Stimulated activated CD8-positive, alpha-beta memory T cell treated with anti-CD3 and anti-CD28 coated beads, Interleukin-4, amount 100 ng/mL, for 4 hours (primary cell): ENCODE measurements at places on chromosomes 6 and 20.

DNA sequence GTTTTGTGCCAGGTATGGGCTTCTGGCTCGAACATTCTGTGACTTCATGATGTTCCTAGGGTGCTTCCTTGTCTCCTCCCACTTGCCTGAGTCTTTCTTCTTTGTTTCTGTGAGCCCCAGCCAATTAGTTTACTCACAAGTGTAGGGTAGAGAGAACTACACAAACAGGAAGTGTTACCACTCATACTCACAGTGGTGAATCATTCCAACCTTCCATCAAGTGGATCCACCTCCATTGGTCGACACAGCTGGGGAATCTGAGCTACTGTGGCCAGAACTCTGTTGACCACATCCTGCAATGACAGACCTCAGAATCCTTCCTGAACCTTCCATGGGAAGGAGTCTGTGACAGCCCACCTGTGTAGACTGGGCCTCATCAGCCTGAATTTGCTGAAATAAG lies 76.8 kb downstream of the UNC5CL start:
- no peak for DNase-seq

DNA sequence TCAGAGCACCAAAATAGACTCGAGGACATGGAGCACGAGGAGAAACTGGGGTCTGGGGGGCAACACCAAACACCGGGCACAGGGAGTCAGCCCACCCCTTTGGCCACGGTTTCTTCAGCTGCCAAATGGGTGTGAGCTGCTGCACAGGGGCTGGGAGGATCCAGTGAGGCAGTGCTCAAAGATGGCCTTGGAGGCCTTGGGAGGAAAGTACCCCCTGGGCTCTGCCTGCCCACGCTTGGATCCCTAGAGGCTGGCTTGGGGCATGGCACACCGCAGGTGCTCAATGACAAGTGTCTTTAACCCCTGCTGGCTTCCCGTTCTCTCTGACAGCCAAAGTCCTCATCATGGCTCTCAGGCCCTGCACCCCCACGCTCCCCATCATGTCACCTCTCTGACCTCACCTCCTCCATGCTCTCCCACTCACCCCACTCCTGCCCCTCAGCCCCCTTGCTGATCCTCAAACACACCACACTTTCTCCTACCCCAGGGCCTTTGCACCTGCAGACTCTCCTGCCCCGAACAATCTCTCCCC lies 190.3 kb downstream of the ANKRD60 start:
- no peak for DNase-seq

DNA sequence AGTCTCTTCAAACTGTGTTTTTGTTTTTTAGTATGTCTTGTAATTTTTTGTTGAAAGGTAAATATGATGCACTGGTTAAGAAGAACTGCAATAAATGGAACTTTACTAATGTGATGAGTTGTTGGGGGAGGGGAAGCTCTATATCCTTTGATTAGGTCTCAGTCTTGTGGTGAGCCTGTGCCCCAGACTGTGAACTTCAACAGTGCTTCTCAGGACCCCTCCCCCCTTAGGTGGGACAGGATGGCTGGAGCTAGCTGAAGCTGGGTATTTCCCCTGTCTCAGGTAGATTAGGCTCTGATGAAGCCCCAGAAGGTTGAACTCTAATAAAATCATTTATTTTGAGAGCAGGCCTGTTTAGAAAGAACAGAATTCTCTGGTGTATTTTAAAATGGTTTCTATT lies 31.4 kb upstream of the TASP1 start:
- DNase-seq = no peak

GRCh38 chr6:170092826-170093225 lies 198.1 kb downstream of the DLL1 start:
- no peak for DNase-seq

DNA sequence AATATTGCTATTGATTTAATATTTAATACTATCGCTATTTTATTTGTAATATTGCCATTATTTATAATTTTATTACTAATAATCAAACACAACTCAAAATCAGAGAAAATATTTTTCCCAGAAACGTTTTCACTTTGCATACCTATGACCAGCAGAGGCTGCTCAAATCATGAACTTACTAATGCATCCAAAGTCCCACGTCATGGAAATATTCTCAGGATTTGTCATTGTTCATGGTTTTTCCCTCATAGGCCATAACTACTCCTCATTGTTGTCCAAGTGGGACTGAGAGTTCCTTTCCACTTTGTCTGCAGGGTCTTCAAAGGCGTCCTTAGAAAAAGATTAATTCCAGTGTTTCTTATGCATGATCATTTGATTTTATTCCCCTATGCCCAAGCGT lies 344.8 kb downstream of the THBS2 start:
- no peak for DNase-seq

- no peak for DNase-seq
Observed at GRCh38 chr6:122871079-122871478, 82.0 kb downstream of the SMPDL3A start.

DNA sequence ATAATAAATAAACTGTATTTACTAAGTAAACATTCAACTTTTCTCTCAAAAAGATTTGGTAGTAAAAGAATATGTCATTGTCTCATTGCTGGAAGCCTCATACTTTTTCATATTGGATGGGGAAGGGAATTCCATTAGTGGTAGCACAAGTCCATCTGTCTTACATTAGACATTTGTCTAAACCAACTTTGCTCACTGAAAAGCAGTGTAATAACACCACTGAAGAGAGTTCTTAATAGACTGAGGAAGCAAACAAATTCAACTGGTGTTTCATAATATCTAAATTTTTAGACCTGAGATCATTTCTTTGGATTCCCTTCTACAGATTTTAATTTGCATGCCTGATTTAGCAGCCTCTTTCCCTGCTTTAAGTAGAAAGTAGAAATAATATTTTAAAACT lies 62.7 kb downstream of the PLCB1 start:
- DNase-seq = no peak

- DNase-seq = no peak
Observed at GRCh38 chr6:38988736-38989449, 59.7 kb upstream of the GLP1R start.

GRCh38 chr6:141212296-141212695 lies 920.4 kb upstream of the GJE1 start:
- no peak for DNase-seq

- DNase-seq = no peak
Observed at GRCh38 chr6:38322138-38322537, 317.6 kb downstream of the BTBD9 start.

DNA sequence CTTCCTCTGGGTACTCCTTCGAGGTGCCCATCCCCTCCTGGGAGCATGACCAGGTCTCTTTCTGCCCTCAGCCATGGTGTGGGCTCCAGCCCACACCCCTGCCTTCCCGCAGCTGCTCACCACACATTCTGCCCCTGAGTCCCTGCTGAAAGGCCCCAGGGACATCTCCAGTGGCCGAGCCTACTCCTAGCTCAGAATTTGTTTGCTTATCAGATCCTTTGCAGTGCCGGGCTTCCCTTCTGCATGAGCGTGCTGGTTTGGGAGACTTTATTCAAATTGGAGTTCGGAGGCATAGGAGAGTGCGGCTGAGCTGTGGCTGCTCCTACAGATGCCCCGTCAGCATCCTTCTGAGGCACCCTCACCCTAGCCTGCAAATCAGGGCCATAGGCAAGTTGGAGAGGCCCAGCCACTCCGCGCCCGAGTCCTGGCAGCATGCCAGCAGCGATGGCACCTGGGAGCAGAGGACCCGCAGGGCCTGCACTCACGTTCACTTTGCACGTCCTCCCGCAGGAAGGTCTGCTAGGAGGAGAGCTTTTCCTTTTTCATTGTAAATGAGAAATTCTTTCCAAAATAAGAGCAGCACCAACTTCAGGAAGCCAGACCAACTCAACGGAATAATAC lies 327.3 kb downstream of the QKI start:
- no peak for DNase-seq

- DNase-seq = no peak
Observed at GRCh38 chr6:121187833-121188200, 146.5 kb downstream of the TBC1D32 start.

DNA sequence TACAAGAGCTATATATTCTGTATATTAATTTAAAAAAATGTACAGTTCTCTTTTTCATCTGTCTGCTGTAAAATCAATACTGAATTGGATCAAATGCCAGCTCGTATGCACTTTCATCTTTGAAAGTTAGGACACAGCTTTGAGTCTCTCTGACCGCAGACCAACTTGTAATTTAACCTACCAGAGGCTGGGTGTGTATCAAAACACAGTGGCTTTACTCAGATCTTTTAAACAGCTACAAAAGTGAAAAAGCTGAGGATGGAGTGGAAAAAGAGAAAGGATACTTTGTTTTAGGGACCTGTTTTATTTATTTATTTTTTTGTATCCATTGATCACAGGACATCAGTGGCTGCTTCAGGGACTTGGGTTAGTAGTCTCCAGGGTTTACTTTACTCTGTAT lies 44.1 kb downstream of the KIAA0408 start:
- no peak for DNase-seq

DNA sequence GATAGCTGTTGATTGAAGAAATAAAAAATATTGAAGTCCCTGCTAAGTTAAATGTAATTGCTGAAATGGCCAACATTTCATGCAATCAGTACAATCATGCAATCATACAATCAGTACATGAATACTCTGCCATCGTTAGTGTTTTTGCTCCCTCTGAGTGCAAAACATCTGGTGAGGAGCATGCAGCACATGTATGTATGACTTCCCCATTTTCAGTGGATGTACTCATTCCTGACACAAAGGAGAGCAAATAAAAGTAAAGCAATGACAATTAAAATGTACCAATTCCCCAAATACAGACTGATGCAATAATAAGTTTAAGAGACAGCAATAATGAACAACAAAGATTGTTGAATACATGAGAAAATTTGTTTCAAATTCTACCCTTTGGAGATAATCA lies 140.7 kb downstream of the PLCB1 start:
- no peak for DNase-seq

DNA sequence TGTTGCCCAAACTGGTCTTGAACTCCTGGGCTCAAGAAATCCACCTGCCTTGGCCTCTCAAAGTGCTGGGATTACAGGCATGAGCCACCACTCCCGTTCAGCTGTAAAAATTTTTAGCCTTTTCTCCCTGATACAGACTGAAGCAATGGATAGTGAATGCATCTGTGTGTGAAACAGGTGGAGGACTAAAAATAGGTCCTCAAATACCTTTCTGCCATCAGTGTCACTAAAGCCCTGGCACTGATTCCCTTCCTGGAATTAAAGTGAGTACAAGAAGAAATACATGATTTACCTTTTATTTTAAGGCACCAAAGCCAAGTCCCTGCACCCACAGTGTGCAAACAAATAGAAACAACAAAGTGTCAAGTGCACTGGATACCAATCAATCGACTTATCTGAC lies 25.1 kb downstream of the TULP4 start:
- DNase-seq = no peak

DNA sequence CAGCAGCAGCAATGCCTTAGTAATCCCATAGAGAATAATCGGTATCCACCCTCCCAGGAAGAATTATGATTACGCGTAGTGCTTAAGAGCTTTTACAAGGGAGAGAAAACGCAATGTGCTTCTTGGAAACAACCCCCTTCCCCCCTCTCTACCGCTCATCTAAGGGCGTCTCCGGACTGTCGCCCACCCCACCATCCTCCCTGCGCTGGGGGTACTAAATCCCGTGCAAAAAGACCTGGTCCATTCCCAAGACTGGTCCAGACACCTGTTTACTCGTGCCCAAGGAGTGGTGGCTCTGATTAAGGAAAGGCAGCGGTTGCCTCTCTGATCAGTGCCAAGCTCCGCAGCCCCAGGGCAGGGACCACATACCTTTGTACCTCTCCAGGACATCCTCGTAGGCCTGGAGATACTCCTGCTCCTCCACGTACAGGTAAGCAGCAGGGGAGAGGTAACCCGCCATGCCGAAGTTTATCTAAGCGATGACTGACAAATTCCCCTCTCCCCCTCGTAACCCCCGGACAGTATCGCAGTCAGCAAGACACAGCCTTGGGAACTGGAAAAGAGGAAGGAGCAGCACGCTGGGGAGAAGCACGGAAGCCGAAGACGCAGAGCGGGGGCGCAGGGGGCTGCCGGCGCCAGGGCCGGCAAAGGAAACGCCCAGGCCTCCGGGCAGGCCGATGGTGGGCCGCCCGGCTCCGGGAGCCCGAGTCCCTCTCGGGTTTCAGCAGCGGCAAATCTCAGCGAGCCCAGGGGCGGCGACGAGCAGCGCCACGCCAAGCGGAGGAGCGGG lies 112.0 kb upstream of the BEND6 start:
- no peak for DNase-seq
